NCI-H1105 (cell line): ENCODE measurements at places on chromosomes 16 and 17.
A peak's percentile ranks its signal among the peaks of the same experiment; 100 is the strongest.

- DNase-seq = no peak
These were observed 32.9 kb downstream of the PCTP start for GRCh38 chr17:55783684-55784245.

DNA sequence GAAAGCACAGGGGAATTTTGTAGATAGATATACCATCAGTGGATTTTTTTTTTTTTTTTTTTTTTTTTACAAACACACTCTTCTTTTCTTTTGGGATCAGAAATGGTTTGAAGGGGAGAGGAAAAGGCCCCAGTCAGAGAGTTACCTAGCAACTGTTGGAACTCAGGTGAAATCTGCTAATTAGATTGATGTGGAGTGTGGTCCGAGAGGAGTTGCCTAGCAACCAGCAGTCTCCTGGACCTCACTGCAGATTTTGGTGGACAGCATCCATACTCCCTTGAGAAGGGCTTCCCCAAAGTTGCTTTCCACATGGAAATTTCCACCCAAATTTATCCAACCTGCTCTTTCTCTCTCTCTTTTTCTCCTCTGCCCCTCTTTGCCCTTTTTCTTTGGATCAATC, 165.4 kb downstream of the UTP18 start:
- no peak for DNase-seq

DNA sequence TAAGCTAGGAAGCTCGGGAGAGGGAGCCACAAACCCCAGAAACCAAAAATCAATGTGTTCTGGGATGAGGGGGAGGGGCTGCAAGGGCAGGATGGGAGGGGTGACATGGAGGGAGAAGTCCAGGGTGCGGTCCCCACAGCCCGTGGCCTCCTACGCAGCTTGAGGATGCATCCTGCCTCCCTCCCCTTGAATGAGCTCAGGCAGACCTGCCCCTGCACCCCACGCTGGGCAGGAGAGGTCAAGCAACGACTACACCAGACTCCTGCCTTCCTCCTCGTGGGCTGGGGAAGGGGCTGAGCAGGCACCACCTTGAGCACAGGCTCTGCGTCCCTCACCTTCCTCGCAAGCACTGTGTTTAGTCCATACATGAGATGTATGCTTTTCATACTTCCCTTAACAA, 3.9 kb downstream of the ANKRD13B start:
- no peak for DNase-seq

DNA sequence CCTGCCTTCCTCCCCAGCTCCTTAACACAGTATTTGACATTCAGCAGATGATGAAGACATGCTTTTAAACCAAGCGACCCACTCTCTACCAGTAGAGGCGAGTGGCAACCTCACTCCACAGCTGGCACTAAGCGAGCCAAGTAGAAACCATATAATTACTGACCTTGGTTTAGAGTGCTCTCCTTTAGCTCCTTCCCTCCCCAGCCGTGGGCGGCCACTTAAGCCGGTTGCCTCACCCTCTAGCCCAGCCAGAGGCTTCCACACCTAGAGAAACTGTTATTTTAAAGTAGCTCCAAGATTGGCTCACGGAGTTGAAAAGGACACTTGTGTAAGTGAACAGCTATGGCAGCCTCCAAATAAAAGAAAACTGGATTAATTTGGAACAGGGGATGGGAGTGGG, 109.1 kb upstream of the CRHR1 start:
- no peak for DNase-seq

- no peak for DNase-seq
These were observed 40.7 kb upstream of the DOC2B start for GRCh38 chr17:222172-222571.

- peak; percentile 78 for DNase-seq
These were observed 22.2 kb upstream of the TOX3 start for GRCh38 chr16:52568983-52569690.
